ENCODE measurements at places on chromosomes 1 and 21.

- no peak for DNase-seq
Observed at GRCh38 chr1:81125672-81126071, 675.1 kb upstream of the ADGRL2 start.

- no peak for DNase-seq
Observed at GRCh38 chr21:36661511-36662309, 37.2 kb upstream of the SIM2 start.

GRCh38 chr1:52296345-52296744, 69.7 kb downstream of the CC2D1B start:
- peak; percentile 19 for DNase-seq

DNA sequence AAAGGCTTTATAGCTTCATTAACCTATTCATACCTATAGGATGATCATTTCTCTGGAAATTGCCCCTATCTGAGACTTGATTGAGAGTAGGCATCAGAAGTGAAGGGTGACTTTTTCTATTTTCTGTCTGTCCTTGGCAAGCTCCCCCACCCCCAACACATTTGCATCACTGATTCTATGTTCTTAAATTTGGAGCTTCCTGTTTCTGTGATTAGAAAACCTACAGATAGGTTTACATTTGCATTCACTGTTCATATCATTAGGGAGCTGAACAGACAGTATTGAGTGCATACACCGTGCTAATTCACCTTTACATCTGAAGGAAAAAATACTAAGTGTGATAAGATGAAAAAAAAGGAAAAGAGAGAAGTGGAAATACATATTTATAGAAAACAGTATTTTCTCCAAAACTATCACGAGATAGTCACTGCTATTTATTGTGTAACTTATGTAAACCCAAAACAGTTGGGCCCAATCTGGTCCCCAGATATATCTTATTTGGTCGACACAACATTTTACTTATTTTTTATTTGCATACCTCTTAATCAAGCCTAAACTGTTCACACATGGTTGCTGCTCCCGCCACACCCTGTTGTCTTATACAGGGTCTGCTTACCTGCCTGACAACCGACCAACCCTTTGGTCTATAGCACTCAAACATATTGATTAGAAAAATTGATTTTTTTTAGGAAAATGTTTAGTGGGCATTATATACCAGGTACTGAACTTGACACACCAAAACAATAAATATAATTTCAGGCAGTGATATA, 218.8 kb downstream of the NTNG1 start:
- no peak for DNase-seq

GRCh38 chr1:235946571-235946981, 79.9 kb upstream of the LYST start:
- DNase-seq = no peak

DNA sequence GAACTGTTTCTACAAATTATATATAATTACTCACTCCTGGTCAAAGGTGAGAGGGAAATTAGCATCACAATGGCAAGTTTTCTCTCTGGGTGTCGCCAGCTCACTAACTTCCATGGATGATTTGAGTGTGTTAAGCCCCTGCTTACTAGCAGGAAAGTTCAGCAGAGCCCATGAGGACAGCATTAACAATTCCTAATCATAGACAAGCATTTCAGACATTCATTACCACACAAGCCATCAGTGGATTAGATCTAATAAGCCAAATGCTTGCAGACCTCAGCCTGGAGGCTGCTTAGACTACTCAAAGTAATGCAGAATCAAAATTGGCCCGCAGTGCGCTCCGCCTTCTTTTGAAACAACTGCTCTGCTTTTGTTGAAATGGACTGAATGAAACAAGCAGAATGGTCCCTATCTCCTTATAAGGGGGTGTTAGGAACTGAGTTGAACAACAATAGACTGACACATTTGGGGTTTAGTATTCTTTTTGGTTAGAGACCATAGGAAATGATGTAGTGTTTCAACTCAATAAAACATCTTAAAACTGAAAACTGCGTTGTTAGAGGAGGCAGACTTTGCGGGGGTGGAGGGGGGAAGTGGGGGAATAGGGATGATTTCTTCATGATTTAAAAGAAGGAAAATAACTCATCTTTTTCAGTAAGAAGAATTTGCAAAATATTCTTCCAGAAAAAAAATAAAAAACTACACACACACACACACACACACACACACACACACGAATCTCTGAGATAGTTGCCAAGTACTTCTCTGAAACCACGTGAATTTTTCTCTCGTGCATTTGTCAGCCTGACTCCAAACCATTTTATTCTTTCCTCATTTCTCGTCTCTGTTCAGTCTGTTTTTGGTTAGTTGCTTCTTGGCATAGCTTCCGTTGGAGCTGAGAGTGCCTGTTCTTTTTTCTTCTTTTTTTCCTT, 54.6 kb downstream of the GORAB start:
- DNase-seq = no peak

DNA sequence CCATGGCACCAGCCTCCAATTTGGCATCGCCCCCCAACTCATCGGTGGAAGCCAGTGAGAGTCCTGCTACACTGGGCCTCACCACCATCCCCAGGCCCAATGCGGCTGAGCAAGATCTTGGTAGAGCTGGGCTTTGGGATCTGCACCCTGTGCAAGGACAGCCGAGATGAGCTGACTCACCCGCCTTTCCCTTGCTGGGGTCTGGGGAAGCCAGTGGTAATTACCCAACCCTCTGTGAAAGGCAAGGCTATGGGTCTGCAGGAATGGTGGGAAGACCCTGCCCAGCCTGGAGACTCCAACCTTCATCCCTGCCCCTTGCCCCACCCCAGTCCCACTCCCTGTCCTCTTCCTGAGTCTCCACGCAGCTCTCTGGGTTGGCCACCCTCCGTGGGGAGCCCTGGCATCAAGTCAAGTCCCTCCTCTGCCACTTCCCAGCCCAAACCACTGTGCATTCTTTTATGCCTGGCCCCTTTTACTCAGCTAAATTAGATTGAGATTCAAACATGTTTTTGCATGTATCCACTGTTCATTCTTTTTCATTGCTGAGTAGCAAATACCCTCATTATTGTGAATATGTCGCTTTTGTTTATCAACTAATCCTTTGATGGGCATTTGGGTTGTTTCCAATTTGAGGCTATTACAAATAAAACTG, 8.8 kb downstream of the SMCP start:
- no peak for DNase-seq

DNA sequence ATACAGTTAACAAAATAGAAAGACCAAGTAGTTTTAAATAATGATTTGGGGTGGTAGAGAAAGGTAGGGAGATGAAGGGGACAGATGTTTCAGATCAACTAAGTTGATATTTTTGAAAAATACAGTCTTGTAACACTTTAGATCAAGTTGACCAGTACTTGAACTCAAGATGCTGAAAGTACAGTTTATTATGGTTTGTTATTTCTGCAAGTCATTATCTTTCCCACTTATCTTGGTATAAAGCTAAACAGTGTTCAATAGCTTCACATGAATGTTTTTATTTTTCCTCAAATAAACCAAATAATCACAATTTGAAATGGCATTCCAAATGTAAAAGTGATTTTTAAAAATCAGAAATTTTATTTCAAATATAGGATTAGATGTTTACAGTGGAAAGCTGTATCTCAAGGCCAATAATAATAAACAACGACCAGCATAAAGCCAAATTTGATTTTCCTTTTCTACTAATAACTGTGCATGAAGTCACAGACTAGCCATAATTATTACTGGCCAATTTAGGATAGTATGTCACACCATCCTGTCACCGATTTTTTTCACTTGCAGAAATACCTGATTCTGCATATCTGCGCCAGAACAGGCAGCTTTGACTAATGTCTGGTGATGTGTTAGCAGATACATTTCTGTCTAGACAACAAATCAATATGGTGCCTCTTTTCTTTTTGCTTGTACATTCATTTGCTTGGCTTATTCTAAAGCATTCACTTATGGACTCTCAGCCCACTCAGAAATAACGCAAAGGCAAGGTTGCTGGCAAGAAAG, 320.2 kb downstream of the TM2D1 start:
- no peak for DNase-seq

DNA sequence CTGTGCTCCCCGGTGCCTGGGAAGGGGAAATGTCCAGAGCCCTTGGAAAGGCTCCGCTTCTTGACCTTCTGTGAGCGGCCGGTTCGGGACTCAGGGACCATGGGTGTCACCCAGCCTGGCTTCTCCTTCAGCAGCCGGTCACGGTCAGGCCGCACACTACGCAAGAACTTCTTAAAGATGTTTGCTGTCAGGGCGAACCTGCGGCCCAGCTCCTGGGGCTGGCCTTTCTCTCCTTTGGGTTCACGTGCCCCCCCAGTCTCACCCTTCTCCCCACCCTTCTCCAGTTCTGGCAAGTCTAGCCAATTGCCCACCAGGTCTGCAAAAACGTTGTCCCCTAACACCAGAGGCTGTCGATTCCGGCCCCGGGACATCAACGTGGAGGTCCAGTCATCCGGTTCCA, 12.1 kb downstream of the INKA2 start:
- DNase-seq = no peak
